ENCODE measurements at places on chromosomes 4 and X. TPM values are rescaled to one million over a fixed set of nuclear protein-coding genes. Genes with fewer than 3 reads are reported as not detected.

CSAG1 gene
- total RNA-seq, result not detected

GLOD5 gene
- total RNA-seq, result not detected

TGIF2LX gene
- not detected for total RNA-seq

USP11 gene
- total RNA-seq, result 52.9 TPM

RNF128 gene
- total RNA-seq, result 3.7 TPM

KLHL13 gene
- 3.5 TPM for total RNA-seq

PHOX2B gene
- total RNA-seq, result not detected

HTR2C gene
- total RNA-seq, result not detected

GAGE12E gene
- not detected for total RNA-seq

DMD gene
- 10.3 TPM for total RNA-seq

SPIN2A gene
- total RNA-seq, result 0.34 TPM

HOPX gene
- not detected for total RNA-seq

RASSF6 gene
- total RNA-seq, result not detected

MAB21L2 gene
- total RNA-seq, result not detected

ADH1A gene
- total RNA-seq, result not detected

EDA gene
- total RNA-seq, result 1.4 TPM

CCNB3 gene
- total RNA-seq, result 4.3 TPM

CENPI gene
- total RNA-seq, result 35.6 TPM

CDX4 gene
- not detected for total RNA-seq

SPP1 gene
- total RNA-seq, result 36.7 TPM

UBL4A gene
- 36.1 TPM for total RNA-seq

LRCH2 gene
- total RNA-seq, result 1.7 TPM

XAGE2 gene
- not detected for total RNA-seq

EGFL6 gene
- not detected for total RNA-seq

CENPVL1 gene
- total RNA-seq, result not detected

ZNF630 gene
- under 0.01 TPM for total RNA-seq

PAGE2 gene
- not detected for total RNA-seq

DCAF8L2 gene
- 0.15 TPM for total RNA-seq

SPARCL1 gene
- 0.31 TPM for total RNA-seq
